Left hindlimb (tissue), 1 donor: ENCODE measurements at places on chromosomes 3 and 15.

DNA sequence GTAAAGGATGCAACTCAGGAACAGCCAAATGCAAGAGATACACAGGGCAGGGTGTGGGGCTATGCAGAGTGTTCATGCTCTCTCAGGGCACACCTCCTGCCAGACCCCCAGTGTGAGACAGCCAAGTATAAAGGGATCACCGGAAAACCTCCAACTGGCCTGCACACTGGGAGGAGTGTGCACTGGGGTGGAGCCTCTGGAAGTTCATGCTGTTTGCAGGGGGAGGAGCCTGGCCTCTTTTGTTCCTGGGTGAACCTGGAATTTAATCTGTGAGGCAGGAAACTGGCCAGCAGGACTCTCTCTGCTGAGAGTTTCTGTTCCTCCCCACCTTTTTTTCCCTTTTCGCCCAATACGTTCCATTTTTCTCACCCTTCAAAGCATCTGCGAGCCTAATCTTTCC lies 204.1 kb downstream of the WNT5A start:
- DNase-seq, result no peak

DNA sequence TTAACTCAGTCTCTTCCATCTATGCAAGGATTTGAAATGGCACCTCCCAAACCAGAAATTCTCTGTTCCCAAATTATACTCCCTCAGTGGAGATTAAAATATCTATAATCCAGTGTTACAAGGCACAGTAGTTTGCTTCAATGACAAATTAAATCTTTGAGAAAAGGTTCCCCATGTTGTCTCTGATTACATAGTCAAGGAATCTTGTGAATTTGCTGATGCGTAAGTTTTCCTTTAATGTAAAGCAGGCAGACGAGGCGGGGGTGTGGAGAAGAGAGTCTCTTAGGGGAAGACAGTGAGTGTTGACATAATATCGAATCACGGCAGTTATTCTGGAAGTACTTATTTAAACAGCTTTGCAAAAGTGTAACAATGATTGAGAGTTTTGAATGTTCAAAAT lies 236.4 kb upstream of the RARB start:
- DNase-seq, result no peak

GRCh38 chr3:102510663-102511062 lies 75.8 kb downstream of the ZPLD1 start:
- DNase-seq, result no peak

- no peak for DNase-seq
Measured at GRCh38 chr15:58164926-58165325, 26.7 kb downstream of the AQP9 start.

GRCh38 chr15:51450001-51450400 lies 108.5 kb downstream of the GLDN start:
- DNase-seq, result no peak

- no peak for DNase-seq
Measured at GRCh38 chr3:40920041-40920440, 279.3 kb upstream of the CTNNB1 start.

GRCh38 chr15:66747886-66748707 lies 46.1 kb downstream of the SMAD6 start:
- no peak for DNase-seq

- no peak for DNase-seq
Measured at GRCh38 chr3:134494495-134494894, 8.6 kb downstream of the CEP63 start.

DNA sequence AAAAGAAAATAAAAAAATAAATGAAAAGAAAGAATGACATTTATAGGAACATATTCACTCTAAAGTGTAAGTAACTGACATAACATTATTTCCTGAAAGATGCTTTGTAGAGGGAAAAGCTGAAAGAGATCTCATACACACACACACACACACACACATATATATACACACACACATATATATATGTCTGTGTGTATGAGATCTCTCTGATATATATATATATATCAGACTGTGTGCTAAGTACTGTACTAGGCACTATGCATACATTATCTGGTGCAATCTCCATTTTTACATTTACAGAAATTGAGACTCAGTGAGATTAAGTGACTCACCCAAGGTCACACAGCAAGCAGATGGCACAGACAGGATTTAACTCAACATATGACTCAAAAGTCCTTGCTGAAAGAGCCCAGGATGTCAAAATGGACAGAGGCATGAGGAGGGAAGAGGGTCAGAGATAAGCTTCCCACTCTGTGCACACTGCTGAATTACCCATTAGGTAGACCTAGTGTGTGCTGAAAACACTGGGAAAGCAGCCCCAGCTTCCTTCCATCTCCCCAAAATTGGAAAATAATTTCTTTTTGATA lies 15.0 kb downstream of the BHLHE40 start:
- no peak for DNase-seq

GRCh38 chr15:58530056-58530590 lies 98.3 kb downstream of the LIPC start:
- DNase-seq, result no peak

DNA sequence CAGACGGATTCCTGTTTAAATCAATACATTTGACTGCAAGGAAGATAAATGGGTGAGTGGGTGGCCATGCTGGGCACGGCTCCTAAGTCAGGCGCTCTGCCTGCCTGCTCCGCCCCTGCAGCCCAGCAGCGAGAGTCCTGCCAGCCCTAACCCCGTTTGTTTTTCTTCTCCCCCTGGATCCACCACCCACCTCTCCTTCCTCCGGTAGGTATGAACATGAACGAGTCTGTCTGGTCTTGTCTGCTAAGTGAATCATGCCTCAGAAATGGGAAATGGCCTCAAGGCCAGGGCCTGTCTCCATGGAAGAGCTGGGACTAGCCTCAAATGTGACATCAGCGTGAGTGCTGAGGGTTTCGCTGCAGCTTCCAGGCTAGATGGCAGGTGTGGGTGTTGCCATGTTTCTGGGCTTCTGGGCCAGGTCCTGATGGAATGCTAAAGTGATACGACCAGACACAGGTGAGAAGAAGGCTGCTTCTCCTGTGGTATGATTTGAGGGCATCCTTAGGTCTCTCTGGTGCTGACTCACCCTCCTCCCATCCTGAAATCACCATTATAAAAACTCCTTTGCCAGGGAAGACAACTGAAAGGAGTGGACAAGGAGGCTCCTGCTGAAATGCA lies 5.6 kb upstream of the FEM1B start:
- DNase-seq, result no peak

GRCh38 chr3:150050510-150050909 lies 79.8 kb upstream of the PFN2 start:
- no peak for DNase-seq

GRCh38 chr15:55789066-55789660 lies 46.2 kb upstream of the PRTG start:
- DNase-seq, result no peak

DNA sequence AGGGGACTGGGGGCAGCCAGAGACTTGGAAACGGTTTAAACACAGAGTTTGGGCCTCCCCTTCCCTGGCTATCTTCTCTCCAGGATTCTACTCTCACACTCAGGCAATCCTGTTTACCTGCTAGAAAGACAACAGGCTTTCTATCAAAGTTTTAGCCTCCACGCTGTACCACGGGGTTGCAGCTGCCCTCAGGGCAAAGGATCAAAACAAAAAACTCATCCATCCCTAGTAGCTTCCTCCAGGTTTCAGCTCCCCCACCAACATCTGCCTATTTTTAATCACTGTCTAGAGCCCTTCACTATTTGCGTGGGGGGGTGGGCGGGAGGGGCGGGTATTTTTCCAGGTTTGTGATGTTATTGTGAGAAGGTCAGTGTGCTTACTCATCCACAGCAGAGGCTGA lies 286.8 kb upstream of the TRIM42 start:
- no peak for DNase-seq

GRCh38 chr15:80849308-80849707 lies 70.1 kb downstream of the CEMIP start:
- no peak for DNase-seq

GRCh38 chr3:46551615-46552014 lies 14.5 kb downstream of the LRRC2 start:
- DNase-seq, result no peak

DNA sequence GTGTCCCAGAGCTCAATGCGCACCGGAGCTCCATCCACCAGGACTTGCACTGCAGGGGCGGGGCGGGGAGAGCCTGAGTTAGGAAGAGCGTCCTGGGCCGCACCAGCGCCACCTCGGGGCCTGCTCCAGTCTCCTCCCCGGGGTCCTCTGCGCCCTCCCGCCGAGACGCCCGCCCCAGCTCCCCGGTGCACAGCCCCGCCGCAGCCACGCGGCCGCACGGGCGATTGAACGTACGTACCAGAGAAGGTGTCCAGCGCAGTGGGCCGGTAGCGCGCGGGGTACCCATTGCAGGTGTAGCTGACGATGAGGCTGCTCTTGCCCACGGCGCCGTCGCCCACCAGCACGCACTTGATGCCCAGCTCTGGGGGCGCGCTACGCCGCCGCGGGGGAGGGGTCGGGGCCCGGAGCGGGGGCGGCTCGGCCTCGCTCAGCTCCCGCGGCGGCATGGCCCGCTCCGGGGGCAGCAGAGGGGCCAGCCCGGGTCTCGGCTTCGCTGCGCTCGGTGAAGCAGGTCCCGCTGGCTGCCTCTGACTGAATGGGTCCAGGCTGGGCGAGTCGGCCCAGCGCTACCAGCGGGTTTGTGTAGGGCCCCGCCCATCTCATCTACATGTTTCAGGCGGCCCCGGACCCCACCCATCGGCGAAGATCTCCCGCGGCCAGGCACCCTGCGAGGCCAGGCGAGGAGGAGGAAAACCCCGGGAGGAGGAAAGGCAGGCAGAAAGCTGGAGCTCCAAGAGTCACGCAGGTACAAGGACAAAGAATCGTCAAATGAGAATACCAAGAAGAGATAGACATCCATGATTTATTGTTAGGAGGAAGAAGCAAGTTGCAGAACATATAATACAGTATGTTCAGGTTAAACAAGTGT lies at the start of gene RHOV:
Gene RHOV, minus strand, starts transcription at position 541 of the 868 bp plus-strand sequence. Its CDS starts 95 bp downstream, at position 446.
- peak; percentile 46 for DNase-seq

DNA sequence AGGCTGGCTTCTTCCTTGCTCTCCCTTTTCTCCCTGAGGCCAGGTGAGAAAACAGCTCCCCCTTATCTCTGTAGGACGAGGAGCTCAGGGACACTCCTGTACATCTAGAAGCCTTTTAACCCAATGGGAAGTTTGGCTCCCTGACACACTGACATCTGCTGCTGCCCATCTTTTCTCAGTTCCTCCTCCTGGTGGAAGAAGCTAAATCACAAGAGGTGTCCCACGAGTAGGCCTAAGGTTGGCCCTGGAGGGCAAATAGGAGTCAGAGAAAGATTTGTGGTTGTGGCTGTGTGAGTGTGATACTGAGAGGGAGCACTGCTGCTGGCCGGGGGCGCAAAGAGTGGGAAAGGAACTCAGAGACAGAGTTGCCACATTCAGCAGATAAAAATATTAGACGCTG lies 49.5 kb downstream of the ARHGAP31 start:
- DNase-seq, result no peak

DNA sequence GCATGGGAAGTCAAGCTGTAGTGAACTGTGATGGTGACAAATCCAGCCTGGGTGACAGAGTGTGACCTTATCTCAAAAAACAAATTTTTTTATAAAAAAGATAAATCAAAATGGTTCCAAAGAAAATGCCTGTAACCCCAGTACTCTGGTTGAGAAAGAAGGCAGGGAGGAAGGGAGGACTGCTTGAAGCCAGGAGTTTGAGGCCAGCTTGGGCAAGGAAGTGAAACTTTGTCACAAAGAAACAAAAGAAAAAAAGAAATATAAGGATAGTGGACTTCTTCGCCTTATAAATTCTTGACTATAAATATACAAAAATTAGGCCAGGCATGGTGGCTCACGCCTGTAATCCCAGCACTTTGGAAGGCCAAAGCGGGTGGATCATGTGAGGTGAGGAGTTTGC lies 34.1 kb downstream of the SMARCC1 start:
- DNase-seq, result no peak

- no peak for DNase-seq
Measured at GRCh38 chr3:69463531-69463930, 77.6 kb upstream of the FRMD4B start.

GRCh38 chr15:78001656-78002055 lies 75.9 kb downstream of the TBC1D2B start:
- DNase-seq, result no peak

- DNase-seq, result no peak
Measured at GRCh38 chr3:81339040-81339845, 422.2 kb downstream of the GBE1 start.

GRCh38 chr3:139689122-139689521 lies 11.3 kb upstream of the NMNAT3 start:
- no peak for DNase-seq
